Stimulated activated CD8-positive, alpha-beta memory T cell treated with anti-CD3 and anti-CD28 coated beads, Interleukin-15, amount 100 ng/mL, for 1 hour (primary cell): ENCODE measurements at places on chromosomes 1 and 21.

- DNase-seq: no peak
Measured at GRCh38 chr1:43000271-43000670, 41.6 kb upstream of the SLC2A1 start.

- DNase-seq: no peak
Measured at GRCh38 chr1:221937155-221937953, 195.5 kb upstream of the DUSP10 start.

GRCh38 chr1:165445388-165445787 is 462 bp upstream of the RXRG start:
- no peak for DNase-seq

GRCh38 chr1:24503059-24503751 is 569 bp downstream of the RCAN3 start:
- DNase-seq: no peak

DNA sequence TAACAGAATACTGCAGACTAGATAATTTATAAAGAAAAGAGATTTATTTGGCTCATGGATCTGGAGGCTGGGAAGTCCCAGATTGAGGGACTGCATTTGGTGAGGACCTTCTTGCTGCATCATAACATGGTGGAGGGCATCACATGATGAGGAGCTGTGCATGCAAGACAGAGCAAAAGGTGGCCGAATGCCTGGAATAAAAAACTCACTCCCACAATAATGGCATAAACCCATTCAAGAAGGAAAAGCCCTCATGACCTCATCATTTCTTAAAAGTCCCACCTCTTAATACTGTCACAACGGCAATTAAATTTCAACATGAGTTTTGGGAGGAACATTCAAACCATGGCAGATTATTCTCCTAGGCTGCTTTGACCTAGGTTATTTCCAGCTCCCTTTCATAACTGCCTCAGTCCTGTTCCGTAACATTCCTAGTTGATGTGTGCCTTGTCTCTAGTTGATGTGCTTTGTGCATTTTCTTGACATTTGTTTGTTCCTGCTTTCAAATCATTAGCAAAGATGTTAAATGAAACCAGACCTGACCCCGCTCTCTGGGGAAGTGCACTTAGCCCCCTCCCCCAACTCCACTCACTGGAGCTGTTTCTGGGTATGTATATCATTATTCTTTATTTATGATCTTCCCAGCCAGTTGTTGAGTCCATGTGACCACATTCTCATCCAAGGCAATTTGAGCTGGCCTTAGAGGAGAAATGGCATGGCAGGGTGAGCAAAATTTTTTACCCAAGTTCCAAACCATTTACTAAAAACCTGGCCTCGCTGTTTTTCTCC is 148.5 kb downstream of the GDAP2 start:
- DNase-seq: no peak

GRCh38 chr21:38075833-38076587 is 159.8 kb upstream of the KCNJ6 start:
- no peak for DNase-seq

DNA sequence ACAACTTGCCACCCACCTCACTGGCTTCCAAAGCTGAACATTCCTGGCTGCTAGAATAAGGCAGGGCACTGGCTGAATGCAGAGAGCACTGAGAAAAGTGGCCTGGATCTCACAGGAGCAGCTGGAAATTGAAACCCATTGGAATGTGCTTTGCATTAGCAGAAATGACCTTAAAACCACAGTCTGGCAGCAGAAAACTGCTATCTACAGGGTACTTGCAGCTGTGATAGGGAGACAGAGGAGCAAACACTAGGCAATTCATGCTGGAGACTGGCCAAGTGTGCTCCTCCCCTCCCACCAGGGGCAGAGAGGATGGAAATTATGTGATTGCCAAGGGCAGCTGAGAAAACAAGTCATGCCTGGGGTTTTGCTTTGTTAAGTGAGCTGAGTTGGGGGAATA is 47.2 kb downstream of the HSD3B1 start:
- DNase-seq: no peak

DNA sequence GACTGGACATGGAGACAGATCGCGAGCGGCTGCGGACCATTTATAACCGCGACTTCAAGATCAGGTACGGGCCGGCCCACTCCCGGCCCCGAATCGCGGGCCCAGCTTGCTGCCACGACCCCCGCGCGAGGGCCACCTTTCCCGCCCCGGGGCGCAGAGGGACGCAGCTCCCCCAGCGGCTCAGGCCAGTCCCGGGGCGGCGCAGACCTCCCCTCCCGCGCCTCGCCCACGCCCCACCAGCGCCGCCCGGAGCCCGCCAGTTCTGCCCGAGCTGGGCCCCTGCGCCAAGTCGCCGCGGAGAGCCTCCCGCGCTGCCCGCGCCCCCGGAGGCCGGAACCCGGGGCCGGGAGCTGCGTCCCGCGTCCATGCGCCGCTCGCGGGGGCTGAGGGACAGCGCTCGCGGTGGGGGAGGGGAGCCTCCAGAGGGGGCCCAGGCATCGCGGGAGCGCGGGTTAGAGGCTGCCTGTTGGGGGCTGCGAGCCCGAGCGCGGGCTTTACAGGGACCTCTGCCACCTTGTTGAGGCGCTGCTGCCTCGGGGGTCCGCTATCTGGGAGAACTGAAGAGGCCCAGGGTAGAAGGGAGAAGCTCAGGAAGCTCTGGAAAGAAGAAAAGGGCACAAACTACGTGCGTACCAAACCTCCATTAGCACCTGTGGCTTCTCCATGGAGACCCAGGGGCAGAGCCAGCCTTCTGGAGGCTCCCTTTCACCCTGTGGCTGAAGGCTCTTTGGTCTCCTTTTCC is 698 bp downstream of the MOV10 start:
- no peak for DNase-seq

DNA sequence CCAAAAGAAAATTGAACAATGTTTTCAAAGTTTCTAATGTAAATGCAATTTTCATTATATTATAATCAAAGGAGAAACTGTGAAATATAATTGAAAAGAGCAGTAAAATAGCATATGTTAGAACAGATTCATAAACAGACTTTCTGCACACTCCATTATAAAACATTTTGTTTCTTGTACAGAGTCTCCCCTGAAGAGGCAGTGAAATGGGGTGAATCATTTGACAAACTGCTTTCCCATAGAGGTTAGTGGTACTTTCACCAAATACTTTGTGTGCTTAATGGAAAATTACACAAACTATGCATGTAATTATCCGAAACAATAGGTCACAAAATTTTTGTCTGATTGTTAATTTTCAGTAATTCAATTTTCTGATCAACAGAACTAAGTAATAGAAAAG is 1.9 kb downstream of the RGS18 start:
- DNase-seq: no peak
